ENCODE measurements at places on chromosomes 3 and 15.

DNA sequence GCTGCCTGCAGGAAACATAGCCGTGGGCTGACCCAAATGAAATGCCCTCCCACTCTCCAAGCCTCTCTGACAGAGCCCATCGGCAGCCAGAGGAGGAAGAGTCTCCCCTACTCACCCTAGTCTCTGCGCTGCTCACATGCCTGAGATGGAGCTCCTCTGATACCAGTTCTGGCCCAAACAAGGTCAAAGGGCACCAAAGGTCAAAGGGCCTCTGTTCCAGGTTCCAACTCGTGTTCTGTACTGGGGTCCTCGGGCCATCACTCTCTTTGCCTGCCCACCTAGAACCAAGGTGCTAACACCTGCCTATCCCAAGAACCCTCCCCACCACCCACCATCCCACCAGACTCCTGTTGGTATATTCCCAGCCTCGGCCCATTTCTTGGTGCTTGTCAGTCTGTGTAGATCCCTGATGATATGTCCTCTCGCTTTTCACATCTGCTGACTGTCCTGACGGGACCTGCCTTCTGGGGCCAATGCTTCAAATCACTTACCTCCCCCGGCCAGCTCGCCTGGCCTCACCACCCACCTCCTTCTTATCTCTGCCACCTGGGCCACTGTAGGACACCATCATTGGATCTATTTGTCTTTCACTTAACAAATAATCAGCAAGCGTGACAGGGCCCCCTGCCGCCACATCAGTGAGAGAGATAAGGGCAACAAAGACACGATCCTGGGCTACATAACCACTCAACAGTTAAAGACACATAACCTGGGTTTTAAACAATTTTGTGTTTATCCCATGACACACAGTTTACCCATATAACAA lies 90.4 kb downstream of the SRGAP3 start:
- no peak for DNase-seq

- no peak for DNase-seq
Observed at GRCh38 chr3:128311441-128311844, 155.2 kb downstream of the DNAJB8 start.

- no peak for DNase-seq
Observed at GRCh38 chr15:71115567-71116351, 488 bp downstream of the THSD4 start.

DNA sequence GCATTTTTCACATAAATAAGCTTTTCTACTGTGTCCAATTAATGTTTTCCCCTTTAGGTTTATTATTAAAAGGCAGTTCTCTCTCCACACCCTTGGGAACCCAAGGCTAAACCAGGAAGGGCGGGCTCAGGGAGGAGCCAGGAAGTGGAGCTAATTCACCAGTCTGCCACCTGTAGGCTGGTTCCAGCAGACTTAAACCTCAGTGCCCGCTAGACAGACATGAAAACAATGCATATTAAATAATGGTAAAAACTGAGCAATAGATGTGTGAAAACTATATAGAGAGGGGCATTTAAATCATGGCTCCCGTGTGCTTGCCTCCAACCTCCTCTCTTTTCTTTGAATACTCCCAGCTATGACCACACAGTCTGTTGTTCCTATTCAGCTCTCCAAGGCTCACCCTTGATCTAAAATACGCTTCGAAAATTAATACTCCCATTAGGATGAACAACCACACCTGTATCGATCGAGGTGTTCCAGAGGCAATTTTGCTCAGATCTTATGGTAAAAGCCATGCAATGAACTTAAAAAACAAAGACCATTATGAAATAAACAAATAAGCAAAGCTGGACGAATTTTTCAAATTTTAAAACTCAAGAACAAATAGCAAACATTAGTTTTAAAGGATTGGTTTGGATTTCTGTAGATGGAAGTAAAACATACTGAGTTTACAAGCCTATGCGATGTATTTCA lies 253.3 kb downstream of the TJP1 start:
- no peak for DNase-seq

GRCh38 chr3:30894521-30895251 lies at the start of gene GADL1:
TSS of gene GADL1 (minus strand) at chr3:30894661. CDS start at chr3:30894614, 47 bp downstream.
- no peak for DNase-seq

- peak; percentile 93 for DNase-seq
Observed at GRCh38 chr15:78540141-78540870, at the start of gene PSMA4. TSS of gene PSMA4 (plus strand) at chr15:78540444. CDS start at chr15:78541928, 1,484 bp downstream.

DNA sequence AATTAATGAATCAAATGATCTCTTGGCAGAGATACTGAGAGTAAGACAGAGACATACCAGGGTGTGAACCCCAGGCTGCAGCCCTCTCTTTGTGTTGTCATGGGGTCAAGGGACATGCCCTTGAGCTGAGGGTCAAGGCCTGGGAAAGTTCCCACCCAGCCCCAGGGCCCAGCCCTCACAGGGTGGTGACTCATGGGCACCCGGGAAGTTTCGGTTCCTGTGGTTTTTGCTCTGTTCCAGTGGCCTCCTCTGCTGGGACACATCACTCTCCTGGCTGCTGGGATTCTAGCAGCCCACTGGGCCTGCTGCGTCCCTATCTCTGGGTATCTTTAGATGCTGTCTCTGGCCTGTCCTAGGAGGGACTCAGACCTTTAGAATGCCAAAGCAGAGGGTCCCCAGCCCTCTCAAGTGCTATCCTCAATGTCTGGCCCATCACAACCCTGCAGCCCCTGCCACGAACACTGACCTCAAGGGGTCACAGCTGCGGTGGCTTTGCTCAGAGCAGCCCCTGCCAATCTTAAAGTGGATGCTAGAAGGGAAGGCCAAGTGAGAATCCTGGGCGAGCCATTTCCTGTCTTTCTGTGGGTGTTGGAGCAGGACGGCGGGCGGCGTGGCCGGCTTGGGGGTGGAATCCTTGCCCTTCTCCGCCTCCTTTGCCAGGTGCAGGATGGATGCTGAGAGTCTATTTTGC lies 148.4 kb upstream of the TLE3 start:
- no peak for DNase-seq

- no peak for DNase-seq
Observed at GRCh38 chr3:126101521-126101982, 17.6 kb upstream of the SLC41A3 start.

DNA sequence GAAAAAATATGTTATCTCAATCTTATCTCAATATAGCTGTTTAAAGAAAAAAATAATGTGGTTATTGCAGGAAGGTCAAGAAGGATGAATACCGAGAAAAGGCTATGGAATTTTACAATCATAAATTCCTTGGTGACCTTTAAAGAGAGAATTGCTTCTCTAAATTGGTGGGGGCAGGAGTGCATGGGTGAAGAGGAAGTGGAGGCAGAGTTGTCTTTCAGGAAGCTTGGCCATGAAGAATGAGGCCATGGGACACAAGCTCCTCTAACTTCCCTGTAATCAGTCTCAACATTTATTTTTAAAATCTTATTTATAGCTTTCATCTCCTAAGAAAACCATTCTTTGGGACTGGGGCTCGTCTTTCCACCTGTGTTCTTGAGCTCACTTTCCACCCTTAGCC lies 22.4 kb upstream of the ALDH1A2 start:
- DNase-seq = no peak

DNA sequence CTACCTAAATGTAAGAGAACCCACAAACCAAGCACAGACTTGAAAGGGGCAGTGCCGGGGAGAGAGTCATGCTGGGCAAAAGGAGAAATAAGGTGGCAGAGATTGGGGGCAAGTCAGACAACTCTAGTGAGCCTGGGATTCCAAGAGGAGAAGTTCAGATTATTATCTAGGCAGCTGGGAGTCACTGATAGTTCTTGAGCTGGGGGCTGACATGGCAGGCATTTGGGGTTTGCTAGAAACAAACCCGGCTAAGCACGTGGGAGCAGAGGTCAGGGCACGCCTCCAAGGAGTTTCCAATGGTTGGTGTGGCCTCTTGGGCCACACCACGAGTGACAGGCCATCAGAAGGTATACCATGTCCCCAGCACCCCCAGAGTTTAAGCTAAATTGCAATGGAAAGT lies 27.6 kb downstream of the SLC6A6 start:
- no peak for DNase-seq

DNA sequence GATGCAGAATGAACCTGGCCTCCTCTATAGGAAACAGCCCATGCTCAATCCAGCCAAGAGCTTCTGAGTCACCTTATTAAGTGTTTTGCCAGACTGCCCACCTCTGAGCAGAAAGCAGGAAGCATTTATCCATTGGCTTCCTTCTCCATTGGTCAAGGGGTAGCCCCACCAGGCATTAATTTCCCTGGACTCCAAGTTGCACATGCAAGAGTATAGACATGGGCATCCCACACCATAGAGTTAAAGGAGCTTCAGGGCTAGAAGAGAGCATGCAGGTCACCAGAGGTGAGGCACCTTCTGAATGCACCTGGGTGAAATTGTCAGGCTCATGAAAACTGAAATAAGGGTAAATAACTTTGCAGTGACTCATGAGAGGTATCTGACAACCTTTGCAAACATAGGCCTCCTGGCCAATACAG lies 230.8 kb upstream of the STAC start:
- no peak for DNase-seq

DNA sequence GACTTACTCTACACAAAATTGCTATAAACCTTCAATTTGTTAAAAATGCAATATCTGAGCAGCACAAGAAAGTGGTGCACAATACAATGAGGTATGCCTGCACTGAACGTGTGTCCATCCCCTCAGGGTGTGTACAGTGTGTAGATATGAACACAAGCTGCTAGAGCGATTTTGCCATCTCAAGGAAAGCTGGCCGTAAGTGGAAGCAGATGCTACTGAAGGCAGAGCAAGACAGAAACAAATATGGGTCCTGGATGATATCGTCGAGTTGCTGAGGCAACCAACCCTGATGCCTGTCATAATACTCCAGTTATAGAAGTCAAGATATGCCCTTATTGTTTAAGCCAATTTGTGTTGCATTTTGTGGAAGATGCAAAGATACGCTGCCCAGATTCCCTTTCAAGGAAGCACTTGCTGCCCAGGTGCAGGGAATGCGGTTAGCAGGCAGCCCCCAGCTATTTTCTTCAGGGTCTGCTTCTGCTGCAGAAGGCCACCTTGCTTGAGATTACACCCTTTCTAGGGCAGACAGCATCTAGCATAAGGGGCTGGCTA lies 25.8 kb upstream of the EHHADH start:
- DNase-seq = no peak

- no peak for DNase-seq
Observed at GRCh38 chr3:121918779-121919483, 24.7 kb downstream of the SLC15A2 start.

GRCh38 chr15:84836844-84837243 lies 19.7 kb downstream of the ALPK3 start:
- no peak for DNase-seq

GRCh38 chr15:27638958-27639357 lies 460.2 kb downstream of the OCA2 start:
- DNase-seq = no peak

DNA sequence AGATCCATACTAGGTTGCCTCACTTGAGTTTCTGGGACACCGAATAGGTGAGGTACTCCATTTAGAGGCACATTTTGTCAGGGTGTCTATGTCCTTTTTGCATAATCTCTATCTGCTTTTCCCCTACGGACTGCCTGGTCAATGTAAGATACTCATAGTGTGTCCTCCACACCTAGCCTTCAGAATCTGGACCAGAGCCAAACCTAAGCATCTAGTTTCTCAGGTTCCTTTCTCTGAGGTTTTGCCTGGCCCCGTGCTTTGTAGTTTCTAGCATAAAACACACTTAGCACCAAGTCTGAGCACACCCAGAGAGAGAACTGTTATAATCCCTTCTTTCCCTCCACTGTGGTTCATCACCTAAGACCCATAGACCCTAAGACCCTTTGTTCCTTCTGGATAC lies 105.9 kb upstream of the MLF1 start:
- DNase-seq = no peak

GRCh38 chr3:177352424-177352823 lies 155.1 kb upstream of the TBL1XR1 start:
- no peak for DNase-seq

DNA sequence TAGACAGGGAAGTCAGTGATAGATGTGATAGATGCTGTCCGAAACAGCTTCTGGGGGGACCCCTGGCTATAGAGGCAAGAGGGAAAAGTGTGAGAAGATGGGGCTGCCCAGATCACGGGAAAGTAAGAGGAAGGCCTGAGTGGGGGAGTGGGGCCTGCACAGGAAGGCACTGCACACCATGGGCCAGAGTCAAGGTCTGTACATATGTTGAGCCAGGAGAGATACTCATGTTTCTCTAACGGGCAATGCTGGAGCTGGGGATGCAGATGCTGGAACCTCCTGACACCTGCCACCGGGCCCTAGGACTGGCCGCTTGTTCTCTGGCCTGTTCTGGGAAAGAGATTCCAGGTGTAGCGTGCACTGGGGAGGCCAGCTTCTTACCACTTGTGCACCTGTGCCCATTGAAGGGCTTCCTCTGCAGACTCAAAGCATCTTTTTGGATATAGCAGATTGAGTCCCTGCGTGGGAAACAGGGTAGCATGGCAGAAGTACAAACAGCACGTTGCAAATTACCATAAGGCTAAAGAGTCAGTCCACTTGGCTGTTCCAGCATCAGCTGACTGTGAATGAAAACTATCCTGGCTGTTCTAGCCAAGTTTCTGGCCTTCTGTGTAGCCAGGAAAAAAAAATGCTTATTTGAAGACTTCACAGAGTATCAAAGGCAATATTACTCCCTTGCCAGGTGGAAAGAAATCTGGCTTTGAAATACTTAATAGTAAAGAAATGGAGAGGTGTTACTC lies 77.1 kb upstream of the GSK3B start:
- no peak for DNase-seq

- no peak for DNase-seq
Observed at GRCh38 chr3:146221276-146221675, 29.6 kb downstream of the PLSCR4 start.

DNA sequence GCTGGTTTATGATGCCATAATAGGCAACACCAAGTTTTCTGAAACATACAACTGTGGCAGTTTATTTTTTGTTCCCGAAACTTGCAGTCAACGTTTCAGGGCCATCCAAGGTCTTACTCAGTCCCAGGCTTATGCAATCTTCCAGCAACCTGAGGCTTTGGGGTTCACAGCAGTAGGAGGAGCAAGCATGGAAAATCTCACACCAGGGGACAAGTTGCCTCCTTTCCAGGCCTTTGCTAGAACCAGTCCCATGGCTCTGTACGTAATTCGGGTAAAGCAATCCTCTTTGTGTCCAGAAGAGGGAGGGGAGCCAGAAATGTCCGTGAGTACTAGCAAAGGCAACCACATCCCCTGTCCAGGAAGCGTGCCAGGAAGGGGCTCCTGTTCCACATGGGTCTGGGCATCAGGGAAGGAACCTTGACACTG lies 4.7 kb upstream of the FAM240A start:
- DNase-seq = no peak

DNA sequence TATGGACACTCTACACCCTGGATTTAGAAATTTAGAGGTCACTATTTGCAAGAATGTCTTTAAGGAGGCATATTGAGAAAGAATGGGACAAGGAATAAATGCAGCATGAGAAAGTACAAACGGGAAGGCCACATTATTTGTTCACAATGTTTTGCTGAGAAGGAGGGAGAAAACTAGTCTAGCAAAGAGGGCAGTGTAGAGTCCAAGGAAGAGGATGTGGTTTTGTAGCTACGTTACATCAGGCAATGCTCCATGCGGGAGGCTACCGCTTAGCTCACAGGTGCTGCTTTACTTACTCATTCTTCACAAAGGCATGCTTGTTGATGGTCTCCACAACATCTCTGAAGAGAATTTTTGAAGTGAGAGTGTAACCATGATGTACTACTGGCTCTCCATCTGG lies 191.1 kb downstream of the PLCH1 start:
- DNase-seq = no peak

Measured in CD4-positive, alpha-beta T cell treated with Interleukin-4 for 1 hour (primary cell).